ENCODE measurements at places on chromosomes 3 and 15.

GRCh38 chr3:112127522-112128494 lies 5.2 kb downstream of the GCSAM start:
- no peak for DNase-seq

GRCh38 chr3:16506884-16507577 lies 6.5 kb downstream of the RFTN1 start:
- no peak for DNase-seq

DNA sequence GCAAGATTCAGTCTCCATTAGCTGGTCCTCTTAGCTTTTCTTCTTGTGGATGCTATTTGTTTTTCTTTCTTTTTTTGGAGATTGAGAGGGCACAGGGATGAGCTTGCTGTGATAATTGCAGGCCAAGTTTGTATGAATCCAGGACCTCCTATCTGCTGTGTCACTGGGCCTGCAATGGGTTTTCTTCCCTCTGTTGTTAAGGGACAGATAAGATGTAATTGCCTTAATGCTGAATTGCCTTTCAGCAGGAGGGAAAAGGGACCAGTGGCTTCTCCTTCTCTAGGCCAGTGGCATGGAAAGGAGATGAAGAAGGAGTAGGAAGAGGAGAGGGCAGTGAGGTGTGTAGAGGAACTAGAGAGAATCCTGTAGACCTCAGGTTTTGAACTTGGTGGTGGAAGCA lies 29.9 kb downstream of the PTPRG start:
- DNase-seq = no peak

- no peak for DNase-seq
Observed at GRCh38 chr15:31035610-31036009, 44.2 kb upstream of the MTMR10 start.

DNA sequence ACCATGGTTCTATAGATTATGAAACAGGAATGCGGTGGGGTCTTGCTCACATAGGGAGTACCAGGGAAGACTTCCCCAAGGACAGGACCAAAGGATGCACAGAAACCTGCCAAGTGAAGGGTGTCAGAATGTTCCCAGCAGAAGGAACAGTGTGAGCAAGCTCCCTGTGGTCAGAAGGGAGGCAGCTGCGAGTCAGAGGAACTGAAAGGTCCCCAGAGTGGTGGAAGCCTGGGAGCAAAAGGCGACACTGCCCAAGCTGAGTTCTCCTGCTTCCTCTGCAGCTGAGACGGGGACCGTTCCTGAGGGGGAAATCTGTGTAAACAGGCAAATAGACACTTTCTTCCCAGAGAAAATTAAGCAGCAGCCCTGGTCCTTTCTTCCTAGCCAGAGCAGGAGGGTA lies 14.2 kb upstream of the SLC6A6 start:
- no peak for DNase-seq

DNA sequence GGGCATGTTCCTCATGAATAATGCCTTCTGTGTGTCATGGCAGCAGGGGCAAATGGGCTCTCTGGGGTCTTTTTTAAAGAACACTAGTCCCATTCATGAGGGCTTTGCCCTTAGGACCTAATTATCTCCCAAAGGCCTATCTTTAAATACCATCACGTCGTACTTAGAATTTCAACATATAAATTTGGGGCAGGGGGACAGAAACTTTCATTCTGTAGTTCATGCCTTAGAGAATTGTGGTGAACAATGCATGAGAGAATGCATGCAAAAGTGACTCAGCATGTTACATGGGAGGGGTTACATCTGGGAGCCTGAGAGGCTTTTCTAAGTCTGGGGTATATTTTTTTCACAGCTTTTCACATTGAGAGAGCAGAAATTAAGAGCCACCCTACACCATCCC lies 208.5 kb upstream of the ROPN1 start:
- no peak for DNase-seq

GRCh38 chr3:156702367-156702766 lies 28.0 kb downstream of the TIPARP start:
- DNase-seq = no peak

DNA sequence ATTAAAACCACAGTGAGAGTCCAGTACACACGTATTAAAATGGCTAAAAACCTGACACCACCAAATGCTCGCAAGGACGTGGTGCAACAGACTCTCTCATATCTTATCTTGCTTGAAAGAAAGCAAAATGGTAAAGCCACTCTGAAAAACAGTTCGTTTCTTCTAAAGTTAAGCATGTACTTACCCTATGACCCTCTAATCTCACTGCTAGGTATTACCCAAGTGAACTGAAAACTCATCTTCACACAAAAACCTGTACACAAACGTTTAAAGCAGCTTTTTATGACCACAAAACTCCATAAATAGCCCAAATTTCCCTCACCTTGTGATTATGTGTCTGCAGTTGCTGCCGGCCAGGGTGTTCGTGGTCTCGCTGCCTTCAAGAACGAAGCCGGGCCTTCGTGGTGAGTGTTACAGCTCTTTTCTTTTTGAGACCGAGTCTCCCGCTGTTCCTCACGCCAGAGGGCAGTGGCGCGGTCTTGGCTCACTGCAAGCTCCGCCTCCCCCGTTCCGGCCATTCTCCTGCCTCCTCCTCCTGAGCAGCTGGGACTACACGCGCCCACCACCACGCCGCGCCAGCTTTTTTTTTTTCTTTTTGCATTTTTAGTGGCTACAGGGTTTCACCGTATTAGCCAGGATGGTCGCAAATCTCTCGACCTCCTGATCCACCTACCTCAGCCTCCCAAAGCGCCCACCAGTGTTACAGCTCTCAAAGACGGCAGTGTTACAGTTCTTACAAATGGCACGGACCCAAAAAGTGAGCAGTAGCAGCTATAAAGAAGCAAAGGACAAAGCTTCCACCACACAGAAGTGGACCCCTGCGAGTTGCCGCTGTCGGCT lies 165.4 kb downstream of the TJP1 start:
- DNase-seq = no peak

GRCh38 chr3:13863382-13863952 lies 16.4 kb downstream of the WNT7A start:
- DNase-seq = no peak

GRCh38 chr15:86231864-86232721 lies 152.4 kb downstream of the AGBL1 start:
- DNase-seq = peak; percentile 32

DNA sequence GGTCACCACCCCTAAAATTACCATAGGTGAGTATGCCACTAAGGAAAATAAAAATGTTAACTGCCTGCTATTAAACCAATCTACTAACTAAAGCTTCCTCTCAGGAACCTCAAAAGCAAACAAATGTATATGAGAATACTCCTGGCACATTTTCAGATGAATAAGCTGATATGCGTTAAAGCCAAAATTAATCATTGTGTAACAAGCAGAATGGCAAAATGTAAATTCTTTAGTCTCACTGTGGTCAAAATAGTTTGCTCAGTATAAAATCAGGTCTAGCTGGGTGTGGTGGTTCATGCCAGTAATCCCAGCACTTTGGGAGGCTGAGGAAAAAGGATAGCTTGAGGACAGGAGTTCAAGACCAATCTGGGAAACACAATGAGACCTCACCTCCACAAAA lies 53.6 kb downstream of the SUMF1 start:
- DNase-seq = no peak

GRCh38 chr15:63308947-63309346 lies 31.5 kb downstream of the APH1B start:
- no peak for DNase-seq

GRCh38 chr3:120864541-120864940 lies 43.5 kb upstream of the STXBP5L start:
- no peak for DNase-seq

DNA sequence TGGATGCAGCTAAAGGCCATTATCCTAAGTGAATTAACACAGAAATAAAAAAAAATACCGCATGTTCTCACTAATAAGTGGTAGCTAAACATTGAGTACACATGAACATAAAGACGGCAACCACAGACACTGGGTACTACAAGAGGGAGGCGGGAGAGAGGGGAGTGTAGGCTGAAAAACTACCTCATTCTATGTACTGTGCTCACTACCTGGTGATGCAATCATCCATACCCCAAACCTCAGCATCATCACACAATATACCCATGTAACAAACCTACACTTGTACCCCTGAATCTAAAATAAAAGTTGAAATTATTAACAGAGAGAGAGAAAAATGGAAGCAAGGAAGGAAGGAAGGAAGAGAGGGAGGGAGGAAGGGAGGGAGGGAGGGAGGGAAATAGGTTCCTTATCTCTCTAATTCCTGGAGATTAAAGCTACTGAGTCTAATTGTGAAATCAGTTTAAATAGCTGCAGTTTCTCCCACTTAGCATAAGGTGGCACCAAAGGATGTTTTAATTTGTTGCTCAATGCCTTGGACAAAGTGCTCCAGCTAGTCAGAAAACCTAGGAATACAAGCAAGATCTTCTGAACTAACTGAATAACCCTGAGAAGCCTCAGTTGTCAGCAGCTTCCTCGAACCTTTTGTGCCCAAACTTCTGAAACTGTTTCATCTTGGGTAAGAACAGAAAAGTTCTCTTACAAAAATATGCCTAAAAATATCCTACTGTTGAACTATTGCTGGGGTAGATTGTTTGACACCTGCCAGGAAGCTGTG lies 79.4 kb upstream of the ATP11B start:
- DNase-seq = peak; percentile 37

DNA sequence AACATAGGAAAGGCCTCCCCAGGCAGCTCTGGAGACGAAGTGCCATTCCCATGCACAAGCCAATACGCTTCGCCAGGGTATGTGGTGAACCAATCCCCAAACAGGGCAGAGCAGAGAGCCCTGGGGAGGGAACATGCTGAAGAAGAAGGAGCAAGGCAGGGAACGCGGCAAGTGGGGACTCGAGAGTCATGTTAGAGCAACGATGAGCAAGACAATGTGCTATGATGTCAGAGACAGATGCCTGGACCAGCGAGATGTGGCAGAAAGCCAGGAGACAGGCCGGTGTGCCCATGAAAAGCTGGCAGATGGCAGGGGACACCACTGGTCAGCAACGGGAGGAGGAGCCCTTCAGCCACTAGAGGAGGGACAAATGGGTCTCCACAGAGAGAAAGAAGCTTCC lies 39.6 kb downstream of the NIPA2 start:
- no peak for DNase-seq

GRCh38 chr3:25170021-25170420 lies 258.0 kb upstream of the RARB start:
- no peak for DNase-seq

- no peak for DNase-seq
Observed at GRCh38 chr3:118859950-118860349, 174.7 kb downstream of the IGSF11 start.

GRCh38 chr15:63655683-63656372 lies 58.6 kb downstream of the FBXL22 start:
- no peak for DNase-seq

DNA sequence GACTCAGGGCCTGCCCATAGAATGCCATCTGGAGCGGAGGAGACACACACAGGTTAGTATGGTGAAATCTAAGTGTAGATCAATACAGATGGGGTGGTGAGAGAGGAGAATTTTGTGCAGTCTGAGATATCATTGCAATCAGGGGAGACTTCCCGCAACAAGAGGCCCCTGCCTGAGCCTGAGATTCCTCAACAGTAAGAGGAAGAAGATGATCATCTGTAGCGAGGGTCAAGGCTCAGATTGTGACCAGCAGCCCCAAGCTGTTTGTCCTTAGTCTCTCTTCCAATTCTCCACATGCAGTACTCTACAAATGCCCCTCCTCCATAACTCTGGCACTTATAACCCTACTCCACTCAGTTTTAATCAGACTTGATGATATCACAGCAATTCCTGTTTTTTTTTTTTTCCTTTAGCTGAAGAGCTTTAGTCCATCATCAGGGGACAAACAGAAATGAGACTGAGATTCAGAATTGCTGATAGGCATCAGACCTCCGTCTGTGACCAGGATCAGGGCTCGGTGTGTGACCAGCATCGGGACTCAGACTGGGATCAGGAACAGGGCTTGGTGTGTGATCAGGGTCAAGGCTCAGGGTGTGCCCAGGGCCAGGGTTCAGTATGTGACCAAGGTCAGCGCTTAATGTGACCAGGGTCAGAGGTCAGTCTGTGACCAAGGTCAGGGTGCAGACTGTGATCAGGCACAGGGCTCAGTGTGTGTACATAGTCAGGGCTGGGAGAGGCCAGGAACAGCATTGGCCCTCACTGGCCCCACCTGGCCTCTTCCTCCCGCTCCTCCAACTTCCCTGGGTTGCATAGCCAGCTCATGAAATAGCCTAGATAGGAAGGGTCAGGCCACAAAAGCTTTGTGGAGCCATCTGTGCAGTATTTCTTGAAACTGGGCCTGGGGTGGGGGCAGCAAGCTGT lies 14.1 kb downstream of the LOXL1 start:
- peak; percentile 3 for DNase-seq

- no peak for DNase-seq
Observed at GRCh38 chr3:38008971-38009580, 18.5 kb downstream of the VILL start.

DNA sequence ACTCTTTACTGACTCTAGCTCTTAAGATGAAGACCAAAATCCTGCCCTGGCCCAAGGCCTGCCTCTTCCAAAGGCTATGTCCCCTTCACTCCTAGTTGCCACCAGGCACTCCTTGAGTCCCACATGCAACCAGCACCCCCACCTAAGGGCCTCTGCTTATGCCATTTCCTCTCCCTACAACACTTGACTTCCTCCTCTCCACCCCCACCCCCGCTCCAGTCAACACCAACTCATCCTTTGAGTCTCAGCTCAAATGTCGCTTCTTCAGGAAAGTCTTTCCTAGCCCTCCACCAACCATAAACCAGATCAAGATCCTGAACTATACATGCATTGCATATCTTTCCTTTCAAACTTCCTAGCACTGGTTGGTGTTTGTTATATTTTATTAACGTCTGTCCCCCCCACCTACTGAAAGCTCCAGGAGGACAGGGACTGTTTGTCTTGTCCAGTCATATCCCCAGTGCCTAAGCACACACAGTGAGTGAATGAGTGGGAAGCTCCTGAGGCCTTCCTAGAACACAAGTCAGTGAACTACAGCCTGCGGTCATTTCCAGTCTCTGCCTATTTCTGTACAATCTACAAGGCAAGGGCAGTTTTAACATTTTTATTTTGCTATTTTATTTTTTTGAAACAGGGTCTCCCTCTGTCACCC lies 7.3 kb downstream of the TBC1D2B start:
- no peak for DNase-seq

DNA sequence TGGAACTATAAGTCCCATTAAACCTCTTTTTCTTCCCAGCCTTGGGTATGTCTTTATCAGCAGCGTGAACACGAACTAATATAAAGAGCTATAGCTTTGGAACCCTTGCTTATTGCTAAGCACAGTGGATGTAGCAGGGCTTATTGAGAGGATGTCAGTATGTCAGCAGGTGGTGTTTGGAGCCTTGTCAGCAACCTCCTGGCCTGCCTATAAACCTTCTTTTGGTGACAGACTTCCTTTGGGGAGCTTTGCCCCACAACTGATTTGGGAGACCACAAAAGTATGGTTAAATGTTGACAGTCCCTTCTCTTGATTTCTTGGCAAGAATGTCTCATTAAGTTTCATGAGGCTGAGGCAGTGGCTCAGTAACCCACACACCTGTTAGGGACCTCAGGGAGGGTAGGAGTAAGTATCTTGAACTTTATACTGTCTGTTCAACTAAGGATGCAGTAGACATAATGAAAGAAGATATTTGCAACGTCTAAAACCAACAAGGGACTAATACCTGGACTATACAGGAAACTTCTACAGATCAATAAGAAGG lies 14.8 kb downstream of the CCNDBP1 start:
- no peak for DNase-seq
